T-helper 9 cell (primary cell): ENCODE measurements at places on chromosomes 3 and 15.

- no peak for DNase-seq
Measured at GRCh38 chr3:175279911-175280310, 420.8 kb downstream of the NAALADL2 start.

DNA sequence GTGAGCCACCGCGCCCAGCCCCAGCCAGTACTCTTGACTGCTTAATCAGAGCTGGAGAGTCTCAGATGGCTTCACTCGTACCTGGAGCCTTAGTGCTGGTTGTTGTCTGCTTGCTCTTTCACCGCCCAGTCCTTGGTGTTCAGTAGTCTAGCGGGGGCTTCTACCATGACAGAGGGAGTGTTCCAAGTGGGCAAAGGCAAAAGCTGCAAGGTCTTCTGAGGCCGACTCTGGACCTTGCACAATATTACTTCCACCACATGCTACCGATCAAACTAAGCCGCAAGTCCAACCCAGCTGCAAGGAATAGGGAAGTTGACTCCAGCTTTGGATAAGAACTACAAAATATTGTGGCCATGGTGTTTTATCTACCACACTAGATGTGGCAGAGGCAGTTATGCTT is 6.6 kb downstream of the PARL start:
- no peak for DNase-seq

GRCh38 chr3:86180696-86181095 is 810.3 kb downstream of the VGLL3 start:
- no peak for DNase-seq

DNA sequence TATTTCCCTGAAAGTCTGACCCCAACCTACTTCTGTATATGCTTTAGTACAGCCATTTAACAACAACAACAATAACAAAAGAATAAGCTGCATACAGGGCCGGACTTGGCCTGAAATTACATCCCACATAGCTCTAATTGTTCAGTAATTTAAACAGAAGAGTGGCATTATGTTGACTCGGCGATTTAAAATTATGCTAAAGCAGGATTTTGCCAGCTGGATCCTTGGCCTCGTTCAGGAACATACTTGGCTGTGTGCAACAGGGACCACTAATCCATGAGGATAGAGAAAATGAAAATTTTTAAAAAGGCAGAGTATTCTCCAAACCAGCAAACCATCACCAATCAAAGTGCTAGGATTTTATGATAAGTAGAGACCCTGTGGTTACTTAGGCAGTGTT is 433.1 kb upstream of the RBMS3 start:
- no peak for DNase-seq
